ENCODE measurements at places on chromosomes 4 and X. TPM values are rescaled to one million over a fixed set of nuclear protein-coding genes. Genes with fewer than 3 reads are reported as not detected.

DNA sequence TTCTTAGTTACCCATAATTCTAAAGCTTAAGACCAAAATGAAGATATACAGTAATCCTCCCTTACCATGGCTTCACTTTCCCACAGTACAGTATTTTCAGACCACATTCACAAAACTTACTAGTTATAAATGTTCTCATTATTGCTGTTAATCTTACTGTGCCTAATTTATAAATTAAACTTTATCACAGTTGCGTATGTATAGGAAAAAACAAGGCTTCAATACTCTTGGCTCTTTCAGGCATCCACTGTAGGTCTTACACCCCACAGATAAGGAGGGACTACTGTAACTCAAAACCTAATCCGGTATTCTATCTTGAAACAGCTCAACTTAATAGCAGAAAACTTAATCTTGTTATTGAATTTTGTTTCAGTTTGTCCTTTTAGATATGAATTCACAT lies 3.6 kb downstream of the HMGB2 start:
- DNase-seq = no peak

GRCh38 chrX:110156167-110156754 lies 153.3 kb downstream of the TMEM164 start:
- no peak for DNase-seq

DNA sequence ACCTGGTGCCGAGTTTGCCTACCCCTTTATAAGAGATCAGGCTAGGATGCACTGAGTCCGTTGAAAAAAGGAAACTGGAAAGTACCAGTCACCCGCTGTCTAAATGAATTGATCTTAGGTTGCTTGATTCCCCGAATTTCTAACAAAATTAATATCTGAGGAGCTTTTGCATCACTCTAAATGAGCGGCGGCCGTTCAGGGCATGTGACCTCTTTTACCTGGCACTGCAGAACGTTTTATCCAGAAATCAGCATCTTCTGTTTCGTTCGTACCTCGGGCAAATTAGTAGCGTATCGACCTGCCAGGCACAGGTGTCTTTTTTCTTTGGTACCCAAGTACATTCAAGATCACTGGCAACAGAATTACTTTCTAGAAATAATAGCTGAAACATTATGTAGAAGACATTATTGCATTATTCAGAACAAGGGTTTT lies 876 bp downstream of the KLHL2 start:
- DNase-seq = no peak

Gene PCSK1N
- total RNA-seq = 3.9 TPM

Gene AR
- 3.5 TPM for total RNA-seq

Gene TMEM35A
- total RNA-seq = 4.3 TPM

Gene NAT8L
- total RNA-seq = 14.7 TPM

DNA sequence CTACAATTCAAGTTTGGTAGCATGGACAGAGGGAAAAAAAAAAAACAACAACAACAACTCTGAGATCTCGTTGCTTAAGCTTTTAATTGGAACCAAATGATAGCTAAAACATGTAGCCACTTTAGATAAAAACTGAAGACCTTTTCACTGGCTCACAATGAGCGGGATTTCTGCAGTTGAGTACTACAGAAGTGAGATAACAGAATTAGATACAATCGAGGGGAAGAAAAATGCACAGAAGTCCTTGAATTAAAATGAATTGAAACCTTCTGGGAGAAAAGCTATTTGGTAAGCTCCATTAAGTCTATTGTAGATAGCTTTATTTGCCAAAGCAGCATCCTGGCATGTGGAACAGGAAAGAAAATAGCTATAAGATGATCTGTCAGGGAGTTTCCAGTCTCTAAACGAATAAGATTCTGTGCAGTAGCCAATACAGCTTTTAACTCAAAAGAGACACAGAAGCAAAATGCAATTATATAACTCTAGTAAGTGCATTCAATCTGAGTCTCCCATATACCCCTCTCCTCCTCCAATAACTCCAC lies 248.5 kb downstream of the ENOX2 start:
- no peak for DNase-seq

Gene HAUS7
- total RNA-seq = 43.1 TPM

DNA sequence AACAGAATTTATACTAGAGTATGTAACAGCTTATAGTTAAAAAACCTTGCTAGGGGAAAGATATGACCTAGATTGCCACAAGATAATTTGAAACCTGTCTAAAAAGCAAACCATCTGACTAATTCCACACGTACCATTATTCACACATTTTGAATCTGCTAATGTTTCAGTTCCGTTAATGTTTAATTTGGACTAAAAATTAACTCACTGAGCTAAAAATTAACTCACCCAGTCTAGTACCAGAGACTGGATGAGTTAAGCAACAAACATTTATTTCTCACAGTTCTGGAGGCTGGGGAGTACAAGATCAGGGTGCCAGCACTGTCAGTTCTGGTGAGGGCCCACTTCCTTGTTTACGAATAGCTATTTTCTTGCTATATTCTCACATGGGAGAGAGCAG lies 231.5 kb upstream of the DIAPH2 start:
- DNase-seq = no peak

GRCh38 chr4:66805582-66805981 lies 739.7 kb downstream of the CENPC start:
- no peak for DNase-seq

DNA sequence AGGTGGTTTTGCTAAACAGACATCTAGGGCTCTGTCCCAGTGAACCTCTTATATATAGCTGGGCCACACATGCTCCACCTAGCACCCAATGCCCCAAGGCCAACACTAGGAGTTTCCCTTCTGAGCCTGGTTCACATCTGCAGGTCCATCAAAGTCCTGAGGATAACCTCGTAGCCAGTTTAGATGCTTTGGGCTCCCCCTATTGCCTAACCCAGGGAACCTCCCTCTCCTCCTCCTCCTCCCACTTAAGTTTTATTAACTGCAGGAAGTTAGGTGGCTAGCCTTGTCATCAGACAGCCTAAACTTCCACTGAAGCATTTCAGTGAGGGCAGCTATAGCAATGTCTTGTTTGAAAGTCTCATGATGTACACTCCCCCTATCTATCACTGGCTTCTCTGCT lies 88.0 kb downstream of the GUCY2F start:
- DNase-seq = peak; percentile 55

GRCh38 chr4:93834249-93835066 lies 5.9 kb downstream of the ATOH1 start:
- DNase-seq = peak; percentile 71

GRCh38 chr4:13597604-13598003 lies 29.9 kb downstream of the BOD1L1 start:
- no peak for DNase-seq

GRCh38 chrX:44937606-44938005 lies 64.6 kb downstream of the KDM6A start:
- no peak for DNase-seq

- DNase-seq = no peak
These were observed 138.8 kb downstream of the NDST3 start for GRCh38 chr4:118173126-118173525.

GRCh38 chr4:7295911-7296660 lies 103.7 kb downstream of the SORCS2 start:
- no peak for DNase-seq

DNA sequence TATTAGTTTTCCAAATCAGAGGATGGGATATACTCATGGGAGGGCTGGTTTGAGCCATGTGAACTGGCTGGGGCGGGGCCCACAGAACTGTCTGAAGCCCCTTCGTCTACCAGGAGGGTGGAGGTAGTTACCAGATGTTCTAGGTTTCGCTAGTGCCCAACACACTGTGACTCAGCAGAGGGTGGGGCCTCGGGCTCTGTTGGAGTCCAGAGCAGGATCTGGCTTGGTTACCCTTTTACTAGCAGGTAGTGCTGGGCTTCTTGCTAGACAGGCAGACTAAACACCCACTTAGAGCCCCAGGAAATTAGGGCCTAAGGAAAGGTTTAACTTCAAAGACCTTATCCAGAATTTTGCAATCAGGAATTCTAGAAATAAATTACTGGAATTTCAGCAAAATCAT lies 56.2 kb upstream of the CHRDL1 start:
- DNase-seq = no peak

- no peak for DNase-seq
These were observed 4.4 kb upstream of the INPP4B start for GRCh38 chr4:142850478-142850877.

Gene SFRP2
- total RNA-seq = 156 TPM

GRCh38 chr4:43241104-43241503 lies 348.6 kb downstream of the GRXCR1 start:
- no peak for DNase-seq

DNA sequence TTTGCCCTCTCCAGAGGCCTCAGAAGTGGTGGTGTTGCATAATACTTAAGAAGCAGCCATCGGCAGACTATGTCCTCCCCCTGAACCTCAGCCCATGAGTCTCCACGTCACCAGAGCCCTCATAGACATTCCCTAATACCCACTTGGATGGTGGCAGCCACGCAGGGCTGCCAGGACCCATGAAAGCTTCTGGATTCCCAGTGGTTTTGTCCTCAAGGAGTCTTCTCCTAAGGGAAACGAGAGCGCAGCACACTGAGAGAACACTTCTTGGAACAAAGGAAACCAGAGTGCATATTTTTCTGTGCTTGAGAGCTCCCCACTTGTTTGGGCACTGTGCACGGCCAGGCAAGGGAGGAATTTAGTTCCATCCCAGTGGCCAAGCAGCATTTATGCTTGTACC lies 204.1 kb upstream of the DMD start:
- no peak for DNase-seq

Gene DMRTC1
- total RNA-seq = not detected

DNA sequence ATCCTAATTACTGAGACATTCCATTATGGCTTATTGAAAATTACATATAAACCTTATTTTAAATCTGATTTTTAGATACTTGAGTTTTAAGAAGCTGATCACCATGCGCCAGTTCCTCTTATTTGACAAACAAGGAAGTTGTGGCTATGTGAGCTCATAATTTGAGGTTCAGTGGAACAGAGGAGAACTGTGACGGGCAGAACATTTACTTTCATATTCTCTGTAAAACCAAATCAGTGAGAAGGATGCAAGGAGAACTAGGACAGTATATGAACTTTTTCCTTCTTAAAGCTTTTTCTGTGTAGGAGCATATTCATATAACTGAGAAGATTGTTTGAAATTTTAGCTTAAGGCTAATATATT lies 25.3 kb downstream of the STIM2 start:
- DNase-seq = no peak

Gene C4orf50
- 0.17 TPM for total RNA-seq

DNA sequence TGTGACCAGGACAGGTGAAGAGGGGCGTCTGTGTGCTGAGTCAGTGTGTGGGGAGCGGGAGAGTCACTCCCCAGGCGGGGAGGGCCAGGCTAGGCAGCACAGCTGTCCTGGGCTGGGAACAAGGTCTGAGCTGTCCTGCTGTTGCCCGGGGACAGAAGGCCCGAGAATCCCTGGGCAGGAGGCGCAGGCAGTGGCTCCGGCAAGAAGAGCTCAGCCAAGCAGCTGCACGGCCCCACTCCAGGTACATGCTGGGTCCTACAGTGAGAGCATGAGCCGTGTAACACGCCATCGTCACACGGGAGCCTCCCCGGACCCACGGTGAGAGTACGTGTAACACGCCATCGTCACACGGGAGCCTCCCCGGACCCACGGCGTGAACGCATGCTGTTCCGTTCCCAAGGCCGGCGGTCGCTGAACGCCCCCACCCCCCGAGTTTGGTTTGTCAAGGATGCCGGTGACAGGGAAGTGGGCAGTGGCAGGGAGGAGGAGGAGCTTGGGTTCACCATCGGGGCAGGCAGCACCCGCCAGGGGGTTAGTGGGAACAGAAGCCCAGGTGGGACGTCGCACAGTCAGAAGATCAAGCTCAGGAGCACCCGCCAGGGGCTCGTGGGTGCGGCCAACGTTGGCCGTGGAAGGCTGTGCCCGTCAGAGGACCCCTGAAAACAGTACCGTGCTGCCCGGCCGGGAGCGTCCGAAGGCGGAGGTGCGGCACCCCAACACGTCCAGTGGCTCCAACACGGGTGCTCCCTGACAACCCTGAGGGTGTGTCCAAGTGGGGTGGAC lies 15.6 kb downstream of the PPP2R3B start:
- DNase-seq = no peak

DNA sequence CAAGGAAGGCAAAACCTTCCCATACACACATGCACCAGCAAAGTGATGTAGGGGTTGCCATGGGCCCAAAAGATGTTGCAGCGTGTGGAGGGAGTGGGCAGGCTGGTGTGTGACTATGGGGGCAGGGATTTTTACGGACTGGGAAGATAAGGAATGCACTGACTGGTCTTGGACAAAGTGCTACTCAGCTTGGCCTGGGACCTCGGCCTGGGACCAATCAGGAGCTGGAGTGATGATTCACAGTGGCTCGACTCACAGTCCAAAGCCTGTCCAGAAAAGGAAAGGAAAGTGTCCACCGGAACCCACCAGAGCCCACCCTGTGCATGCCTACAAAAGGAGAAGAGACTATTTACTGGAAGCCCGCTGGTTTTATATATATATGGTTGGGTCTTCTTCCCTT lies 567.0 kb upstream of the GNPDA2 start:
- no peak for DNase-seq

Gene PSAPL1
- 0.04 TPM for total RNA-seq

DNA sequence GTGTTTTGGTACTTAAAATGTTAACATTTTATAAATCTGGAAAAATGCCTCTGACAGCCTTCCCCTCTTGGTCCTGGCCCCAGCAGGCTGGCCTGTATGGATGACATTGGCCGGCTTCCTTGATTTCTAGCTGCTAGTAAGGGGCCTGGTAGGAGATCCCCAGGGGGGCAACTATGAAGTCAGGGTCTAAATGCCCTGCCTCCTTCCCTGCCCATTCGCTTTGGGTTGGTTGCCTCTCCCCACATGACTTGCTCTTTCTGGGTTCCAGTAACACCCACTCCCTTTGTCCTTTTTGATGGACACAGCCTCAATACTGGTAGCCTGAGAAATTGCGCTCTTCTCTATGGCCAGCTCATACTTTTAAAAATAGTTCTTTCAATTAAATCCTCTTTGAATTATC lies 78.0 kb upstream of the MAD2L1 start:
- peak; percentile 37 for DNase-seq

- no peak for DNase-seq
These were observed 23.0 kb downstream of the GALNT7 start for GRCh38 chr4:173191623-173192041.

GRCh38 chr4:91963486-91963885 lies 340.3 kb upstream of the GRID2 start:
- DNase-seq = no peak

DNA sequence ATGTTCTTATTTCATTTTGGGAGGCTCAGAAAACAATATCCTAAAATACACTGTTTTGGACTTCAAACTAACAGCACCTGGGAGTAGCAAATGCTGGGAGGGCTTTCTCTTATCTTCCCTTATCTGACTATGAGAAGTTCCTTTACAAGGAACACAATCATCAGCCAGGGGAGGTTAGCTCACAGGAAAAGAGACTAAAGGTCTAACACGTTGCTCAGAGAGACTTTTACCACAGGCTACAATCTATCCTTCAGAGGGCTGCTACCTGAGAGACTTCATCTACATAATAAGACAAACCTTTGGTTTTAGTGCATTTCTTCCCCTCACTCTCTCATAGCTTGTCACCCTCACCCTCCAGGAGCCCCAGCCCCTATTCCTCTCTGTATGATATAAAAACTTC lies 35.8 kb downstream of the MEPE start:
- no peak for DNase-seq
